H9 (cell line): ENCODE measurements at places on chromosomes 12 and 14. TPM values are rescaled to one million over a fixed set of nuclear protein-coding genes. Genes with fewer than 3 reads are reported as not detected.

GPD1 gene
- total RNA-seq: 0.70 and 1.2 TPM in 2 replicates

KRT77 gene
- total RNA-seq: not detected in 2 replicates

PYM1 gene
- total RNA-seq: 58.1 and 58.9 TPM in 2 replicates

DNA sequence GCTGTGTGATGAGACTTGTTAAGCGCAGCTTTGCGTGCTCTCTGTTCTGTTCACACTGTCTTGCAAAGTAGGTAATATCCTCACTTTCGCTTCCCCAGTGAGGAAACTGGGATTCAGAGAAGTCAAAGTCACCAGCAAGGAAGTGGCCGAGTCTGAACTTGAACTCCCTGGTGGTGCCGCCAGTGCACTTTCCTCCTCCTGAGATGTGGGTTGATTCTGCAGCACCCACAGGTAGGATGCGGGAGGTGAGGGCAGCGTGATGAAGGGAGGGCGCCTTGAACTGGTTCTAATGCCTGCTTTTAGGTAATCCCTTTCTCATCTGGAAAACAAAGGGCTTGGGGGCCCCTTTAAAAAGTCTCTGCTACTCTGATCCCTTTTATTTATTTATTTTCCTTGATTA is 54.9 kb upstream of the IGF1 start:
- H3K36me3 ChIP-seq: no peaks in the 10 kb centered on the region
- H3K4me1 ChIP-seq: no peaks in the 10 kb centered on the region
- H3K27me3 ChIP-seq: no peaks in the 10 kb centered on the region

- DNase-seq: no peak
- no peaks in the 10 kb centered on the region for H3K4me1 ChIP-seq
- no peak overlapping the region for H3K27ac ChIP-seq
- H3K4me3 ChIP-seq: no peak overlapping the region
These were observed 49.1 kb downstream of the KCNA1 start for GRCh38 chr12:4958697-4959375.

GRCh38 chr14:71620401-71620800 is 311.8 kb upstream of the RGS6 start:
- no peaks in the 10 kb centered on the region for H3K27me3 ChIP-seq
- H3K4me3 ChIP-seq: no peak overlapping the region
- H3K4me1 ChIP-seq: peaks cover 3% of the 10 kb centered on the region; the same call in 1 of the 2 replicates
- no peak overlapping the region for H3K27ac ChIP-seq
- H3K36me3 ChIP-seq: peaks cover 21% of the 10 kb centered on the region

DNA sequence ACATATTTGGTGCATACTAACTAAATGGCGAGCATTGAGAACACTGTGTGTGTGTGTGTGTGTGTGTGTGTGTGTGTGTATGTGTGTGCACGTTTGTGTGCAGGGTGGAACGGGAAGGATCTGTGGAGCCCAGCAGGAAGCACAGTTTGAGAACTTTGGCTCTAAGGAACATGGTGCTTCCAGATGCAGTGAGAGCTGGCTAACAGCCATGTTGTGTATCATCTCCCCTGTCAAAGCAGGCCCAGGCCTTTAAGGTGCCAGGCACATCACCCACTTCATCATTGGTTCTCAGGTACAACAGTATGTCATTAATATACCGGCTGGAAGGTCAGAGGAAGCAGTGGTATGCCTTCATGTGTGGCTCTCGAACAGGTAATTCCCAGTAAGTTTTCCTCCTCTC is 72.5 kb downstream of the SLC8A3 start:
- H3K27me3 ChIP-seq: no peaks in the 10 kb centered on the region
- H3K27ac ChIP-seq: no peak overlapping the region
- H3K4me1 ChIP-seq: peaks cover 7% of the 10 kb centered on the region
- no peak overlapping the region for H3K4me3 ChIP-seq

- H3K27me3 ChIP-seq: peaks cover 4% of the 10 kb centered on the region; the same call in 1 of the 2 replicates
- H3K4me3 ChIP-seq: no peak overlapping the region
- H3K4me1 ChIP-seq: no peaks in the 10 kb centered on the region
- H3K27ac ChIP-seq: no peak overlapping the region
- DNase-seq: no peak
- no peaks in the 10 kb centered on the region for H3K36me3 ChIP-seq
These were observed 56.9 kb upstream of the TCL1A start for GRCh38 chr14:95770777-95771176.
